ENCODE measurements at places on chromosomes 2 and 18.
A peak's percentile ranks its signal among the peaks of the same experiment; 100 is the strongest.

DNA sequence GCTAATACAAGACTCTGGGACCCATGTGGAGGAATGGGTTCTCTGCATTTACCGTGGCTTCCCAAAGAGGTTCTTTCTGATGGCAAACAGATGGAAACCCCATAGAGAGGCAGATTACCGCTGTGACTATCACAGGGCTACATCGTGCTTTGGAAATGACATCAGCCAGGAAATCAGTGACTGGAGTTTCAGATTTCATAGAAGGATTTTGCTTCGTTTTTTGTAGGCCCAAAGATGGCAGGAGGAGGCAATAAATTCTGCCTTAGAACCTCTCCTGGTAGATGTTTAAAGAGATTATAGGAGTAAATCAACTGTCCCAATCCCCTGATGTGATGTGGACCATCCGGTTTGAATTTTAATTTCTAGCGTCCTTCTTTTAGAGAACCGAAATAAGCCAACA is 214.1 kb downstream of the AGPS start:
- DNase-seq, result no peak

- peak; percentile 84 for DNase-seq
Observed at GRCh38 chr2:187545238-187545751, 8.9 kb downstream of the TFPI start.

GRCh38 chr2:142907653-142908052 is 30.2 kb downstream of the KYNU start:
- DNase-seq, result no peak

DNA sequence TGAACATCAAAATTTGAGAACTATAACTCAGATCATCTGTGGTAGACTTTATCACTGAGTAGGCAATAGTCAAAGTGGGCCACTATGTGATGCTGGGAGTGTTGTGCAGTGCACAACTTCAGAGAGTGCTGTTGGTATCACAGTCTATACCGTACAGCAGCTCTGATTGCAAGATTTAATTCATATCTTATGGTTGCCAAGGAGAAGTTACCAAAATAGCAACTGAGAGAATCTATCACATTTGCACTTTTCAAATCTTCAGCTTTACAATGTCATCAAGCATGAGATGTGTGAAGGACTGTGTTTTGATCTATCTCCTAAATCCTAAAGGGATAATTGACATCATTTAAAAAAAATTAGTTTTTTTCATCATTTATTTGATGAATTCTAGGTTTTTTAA is 216.1 kb downstream of the DLGAP1 start:
- DNase-seq, result no peak
